ENCODE measurements at places on chromosomes 3 and 15.

DNA sequence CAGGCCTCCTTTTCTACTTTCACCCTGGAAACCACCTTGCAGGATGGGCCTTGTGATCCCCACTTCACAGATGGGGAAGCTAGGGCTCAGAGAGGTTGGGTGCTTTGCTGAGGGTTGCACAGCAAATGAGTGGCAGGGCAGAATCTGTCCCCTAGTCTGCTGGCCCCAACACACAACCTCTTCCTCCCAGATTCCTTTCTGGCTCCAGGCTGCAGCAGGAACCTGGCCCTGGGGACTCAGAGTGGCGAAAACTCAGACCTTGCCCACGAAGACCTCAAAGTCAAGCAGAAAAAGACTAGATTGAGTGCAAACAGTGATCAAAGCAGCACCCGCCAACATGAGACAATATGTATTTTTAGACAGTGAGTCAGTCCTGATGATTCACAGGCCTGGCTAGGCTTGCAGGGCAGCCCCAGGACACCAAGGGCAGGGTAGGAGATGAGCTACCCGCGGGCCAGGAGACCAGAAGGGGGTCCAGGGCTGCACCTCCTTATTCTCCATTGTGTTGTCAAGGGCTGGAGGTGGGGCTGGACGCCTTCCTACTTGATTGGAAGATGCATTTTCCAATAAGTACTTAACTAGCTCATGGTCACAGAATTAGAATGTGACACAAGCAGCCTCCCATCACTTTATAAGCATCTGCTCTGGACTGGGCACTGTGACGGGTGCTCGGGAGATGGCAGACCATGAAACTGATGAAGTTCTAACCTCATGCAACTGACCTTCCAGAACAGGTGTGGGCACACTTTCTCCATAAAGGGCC is 23.9 kb downstream of the GOLGA6L2 start:
- DNase-seq: peak; percentile 6

GRCh38 chr15:67805666-67806516 is 19.4 kb upstream of the SKOR1 start:
- DNase-seq: no peak

DNA sequence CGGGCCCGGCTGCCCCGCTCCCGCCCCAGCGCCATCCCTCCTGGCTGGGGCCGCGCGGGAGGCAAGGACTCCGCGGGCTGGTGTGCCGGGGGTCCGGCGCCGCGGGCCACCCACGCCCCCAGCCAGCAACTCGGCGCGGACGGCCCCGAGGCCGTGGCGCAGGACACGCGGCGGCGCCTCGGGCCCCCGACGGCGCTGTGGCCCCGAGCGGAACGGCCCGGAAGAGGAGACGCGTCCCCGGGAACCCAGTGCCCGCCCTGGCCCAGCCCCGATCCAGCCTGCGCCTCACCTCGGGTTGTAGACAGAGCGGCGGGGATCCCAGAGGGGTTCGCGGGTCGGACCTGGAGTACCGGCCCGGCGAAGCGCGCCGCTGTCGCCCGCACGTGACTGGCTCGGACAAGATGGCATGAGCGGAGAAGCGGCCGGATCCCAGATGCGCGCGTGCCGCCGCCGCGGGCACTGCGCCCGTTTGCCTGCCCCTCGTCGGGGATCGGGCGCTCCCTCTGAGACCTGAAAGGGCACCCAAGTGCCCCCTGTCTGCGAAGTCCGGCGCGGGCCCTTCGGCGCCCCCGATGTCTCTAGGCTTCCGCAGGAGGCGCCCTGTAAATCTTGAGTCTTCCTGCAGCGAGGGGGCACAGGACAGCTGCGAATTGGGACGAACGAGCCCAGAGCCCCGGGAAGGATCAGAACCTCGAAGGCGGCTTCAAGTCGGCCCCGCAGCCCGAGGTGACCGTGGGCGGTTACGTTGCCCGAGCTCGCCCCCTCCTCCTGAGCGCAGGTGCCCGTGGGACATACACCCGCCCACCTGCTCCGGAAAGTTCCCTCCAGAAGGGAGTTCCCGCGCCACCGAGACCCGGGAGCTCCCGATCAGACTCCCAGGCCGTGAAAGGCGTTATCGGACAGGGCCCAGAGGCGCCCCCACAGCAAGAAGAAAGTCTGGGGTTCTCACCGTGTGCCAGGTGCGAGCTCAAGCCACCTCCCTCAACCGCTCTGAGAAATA is 598 bp upstream of the SFMBT1 start:
- peak; percentile 27 for DNase-seq

DNA sequence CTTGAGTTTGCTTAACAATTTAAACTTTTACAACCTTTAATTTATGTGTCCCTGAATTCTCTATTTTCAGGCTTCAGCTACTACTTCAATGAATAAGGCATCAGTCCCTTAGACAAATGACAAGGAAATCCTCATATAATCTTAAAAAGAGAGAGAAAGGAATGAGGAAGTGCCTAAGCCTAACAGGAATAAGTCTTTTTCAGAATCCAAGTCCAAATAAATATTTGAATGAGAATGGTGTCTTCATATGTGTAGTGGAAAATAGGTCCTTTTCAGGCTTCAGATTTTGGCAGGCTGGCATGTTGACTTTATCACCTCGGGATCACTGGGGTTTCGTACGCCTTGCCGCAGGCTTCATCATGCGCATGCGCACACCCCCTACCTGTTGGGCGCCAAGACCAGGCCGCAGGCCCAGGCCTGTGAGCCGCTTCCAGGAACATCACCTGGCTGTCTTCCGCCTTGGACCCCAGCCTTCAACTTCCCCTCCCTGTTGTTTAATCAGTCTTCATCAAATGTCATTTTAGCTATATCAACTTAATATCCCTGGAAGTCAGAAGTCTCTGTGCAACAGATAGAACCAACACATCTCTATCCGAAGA is 334.5 kb downstream of the SOX2 start:
- no peak for DNase-seq

DNA sequence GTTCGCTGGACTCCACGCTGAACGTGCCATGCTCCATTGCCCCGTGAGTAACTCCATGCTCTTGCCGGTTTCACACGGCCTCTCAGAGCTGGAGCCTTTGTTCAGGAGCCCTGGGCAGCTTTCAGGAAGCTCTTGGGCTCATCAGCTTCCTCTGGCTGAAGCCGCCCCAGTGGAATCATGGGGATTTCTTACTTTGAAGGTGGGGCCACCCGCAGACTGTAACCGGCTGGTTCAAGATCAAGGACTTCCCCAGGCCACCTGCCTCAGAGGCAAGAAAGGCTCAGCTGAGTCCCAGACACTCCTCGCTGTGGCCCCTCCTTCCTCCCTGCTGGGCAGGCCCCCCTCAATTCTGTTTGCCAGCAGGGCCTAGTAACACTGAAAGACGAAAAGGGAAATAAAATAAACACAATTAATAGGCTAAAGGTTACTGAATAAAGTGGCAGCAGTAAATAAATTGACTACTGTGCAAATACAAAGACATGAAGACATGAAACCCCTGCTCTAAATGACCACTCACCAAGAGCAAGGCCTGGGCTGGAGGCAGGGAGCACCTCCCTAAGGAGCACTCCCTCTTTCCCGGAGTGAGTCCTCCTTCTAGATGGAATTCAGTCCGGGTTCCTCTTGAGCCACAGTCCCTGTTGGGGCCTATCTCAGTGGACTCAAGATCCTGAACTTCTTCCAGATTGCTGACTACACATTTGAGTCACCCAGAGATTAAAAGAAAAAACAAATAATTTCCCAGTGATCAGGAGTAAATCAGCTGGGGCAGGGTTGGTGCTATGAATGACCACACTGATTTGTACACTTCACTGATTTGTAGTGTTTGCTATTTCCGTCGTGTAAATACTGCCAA is 51.0 kb downstream of the ZDHHC19 start:
- DNase-seq: peak; percentile 85

- peak; percentile 97 for DNase-seq
Measured at GRCh38 chr15:70271422-70272088, 173.8 kb upstream of the TLE3 start.

- DNase-seq: peak; percentile 30
Measured at GRCh38 chr3:30518181-30518864, 88.1 kb upstream of the TGFBR2 start.

GRCh38 chr3:3240986-3241385 is 61.5 kb upstream of the CRBN start:
- no peak for DNase-seq

GRCh38 chr15:39621976-39622375 is 41.1 kb downstream of the THBS1 start:
- DNase-seq: no peak

DNA sequence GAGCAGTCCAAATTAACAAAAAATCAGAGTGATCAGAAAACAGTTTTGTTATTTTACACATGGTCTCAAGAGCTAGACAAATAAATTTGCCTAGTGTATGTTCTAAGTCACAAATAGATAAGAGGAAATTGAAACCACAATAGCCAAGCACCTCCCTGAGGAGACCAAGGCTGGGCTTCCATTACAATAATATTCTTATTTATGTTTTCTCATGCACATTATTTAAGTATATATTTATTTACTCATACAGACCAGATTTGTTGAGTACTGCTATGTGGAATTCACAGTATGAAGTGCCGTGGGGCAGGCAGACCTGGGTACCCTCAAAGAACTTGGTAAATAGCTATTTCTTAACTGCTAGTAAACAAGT is 242.3 kb upstream of the ICE2 start:
- DNase-seq: no peak

DNA sequence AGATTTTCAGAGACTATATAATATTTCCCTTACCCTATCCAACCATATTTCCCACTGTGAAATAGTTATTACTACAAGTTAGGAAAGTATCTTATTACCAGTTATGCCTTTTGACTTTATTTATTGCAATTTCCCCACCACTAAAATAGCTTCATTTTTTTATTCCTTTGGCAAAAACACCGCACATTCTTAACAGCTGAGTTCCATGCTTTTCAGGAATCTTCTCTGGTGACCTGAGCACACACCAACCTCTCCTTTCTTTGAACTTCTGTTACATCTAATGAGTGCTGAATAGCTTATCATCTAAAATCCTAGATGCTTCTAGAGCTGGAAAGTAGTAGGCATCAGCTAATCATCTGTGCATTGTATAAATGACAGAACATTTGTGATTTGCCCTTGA is 99.1 kb downstream of the UBE2E2 start:
- peak; percentile 10 for DNase-seq

DNA sequence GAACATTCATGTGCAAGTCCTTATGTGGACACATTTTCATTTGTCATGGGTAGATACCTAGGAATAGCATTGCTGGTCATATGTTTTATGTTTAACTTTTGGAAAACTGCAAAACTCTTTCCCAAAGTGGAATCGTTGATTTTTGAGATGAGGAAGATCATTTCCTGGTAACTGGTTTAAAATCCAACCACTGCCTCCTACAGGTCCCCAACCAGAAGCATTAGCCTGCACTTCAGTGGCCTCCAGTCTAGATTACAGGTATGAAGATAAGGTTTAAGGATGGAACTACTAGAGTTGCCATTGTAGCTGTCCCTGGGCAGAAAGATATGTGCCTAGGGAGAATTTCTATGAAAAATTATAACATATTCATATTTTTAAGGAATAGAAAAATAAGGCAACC is 48.7 kb upstream of the BHLHE40 start:
- no peak for DNase-seq

DNA sequence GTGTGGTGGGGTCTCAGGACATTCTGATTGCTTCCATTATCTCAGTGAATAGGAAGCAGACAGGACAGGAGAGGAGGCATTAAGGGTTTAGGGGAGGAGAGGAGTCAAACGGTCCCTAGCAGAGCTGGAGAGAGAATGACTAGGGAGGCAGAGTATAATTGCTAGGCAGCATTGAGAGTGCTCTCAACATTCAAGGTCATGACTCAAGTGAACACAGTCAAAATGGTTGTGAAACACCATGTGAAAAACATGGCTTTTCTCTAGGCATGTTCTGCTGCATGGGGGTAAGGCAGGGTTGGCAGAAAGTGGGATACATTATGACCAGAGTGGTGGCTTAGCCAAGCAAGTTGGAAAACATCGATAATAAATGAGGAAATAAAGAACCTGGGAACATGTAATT is 19.5 kb upstream of the HRH1 start:
- DNase-seq: no peak

GRCh38 chr3:186330772-186331460 is 31.1 kb downstream of the DGKG start:
- DNase-seq: no peak

- peak; percentile 40 for DNase-seq
Measured at GRCh38 chr3:59313365-59313764, 263.5 kb upstream of the CFAP20DC start.

DNA sequence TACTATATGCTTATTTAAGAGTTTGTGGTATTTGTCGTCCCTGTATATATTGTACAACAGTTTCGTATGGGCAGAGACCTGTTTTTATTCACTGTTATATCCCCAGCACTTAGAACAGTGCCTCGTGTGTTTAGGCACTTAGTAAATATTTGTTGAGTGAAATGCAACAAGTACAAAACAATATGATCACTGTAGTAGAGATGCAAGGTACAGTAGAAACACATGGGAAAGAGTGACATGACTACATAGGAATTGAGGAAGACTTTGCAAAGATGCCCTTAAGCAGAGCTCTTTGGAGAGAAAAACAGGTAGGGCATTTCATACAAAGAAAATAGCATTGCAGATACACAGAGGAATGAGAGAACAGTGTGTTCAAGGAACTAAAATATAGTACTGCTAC is 18.3 kb downstream of the RASA2 start:
- DNase-seq: no peak

DNA sequence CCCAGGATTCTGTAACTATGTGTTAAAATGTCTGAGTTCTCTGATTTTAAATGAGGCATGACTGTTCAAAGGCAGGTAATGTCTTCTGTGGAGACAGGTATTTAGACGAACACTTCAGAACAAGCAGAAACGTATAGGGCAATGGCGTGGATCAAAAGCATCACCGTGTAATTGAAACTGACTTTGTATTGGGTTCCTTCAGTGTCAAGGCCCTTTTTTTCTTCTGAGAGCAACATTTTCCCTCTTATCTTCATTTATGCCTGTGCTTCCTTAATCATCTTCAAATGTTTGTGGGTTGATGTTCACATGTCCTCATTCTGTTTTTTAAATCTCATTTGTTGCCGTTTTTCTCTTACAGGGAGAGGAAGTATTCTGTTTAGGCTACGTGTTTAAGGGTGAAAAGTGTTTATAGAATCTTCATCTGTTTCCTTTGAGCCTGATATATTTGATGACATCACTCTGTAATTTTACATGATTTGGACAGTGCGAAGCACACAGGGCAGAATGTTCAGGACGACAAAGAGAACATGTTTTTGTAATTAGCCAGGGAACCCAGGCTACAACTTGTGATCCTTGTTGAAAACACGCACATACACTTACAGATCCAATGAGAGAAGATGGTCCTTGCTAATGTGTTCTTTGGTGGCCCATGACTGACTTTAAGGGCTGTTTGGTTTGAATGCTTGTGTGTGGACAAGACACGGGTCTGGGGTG is 196.0 kb downstream of the LRTM1 start:
- DNase-seq: no peak

DNA sequence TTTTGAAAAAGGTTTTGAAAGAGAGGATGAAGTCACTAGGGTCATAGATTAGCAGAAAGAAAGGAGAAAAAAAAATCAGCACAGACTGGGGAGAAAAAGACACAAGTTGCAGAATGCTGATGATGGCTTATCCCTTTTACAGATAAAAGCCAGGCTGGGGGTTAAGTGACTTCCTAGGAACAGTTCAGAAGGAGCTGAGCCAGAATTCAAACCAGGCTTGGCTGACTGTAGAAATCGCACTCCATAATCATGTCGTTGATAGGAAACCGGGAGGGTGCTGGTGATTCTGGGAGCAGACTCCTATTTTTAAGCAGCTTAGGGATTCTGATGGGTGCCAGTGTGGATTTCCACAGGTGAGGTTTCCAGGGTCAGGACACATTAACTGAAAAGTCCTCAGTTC is 159.5 kb upstream of the BHLHE40 start:
- DNase-seq: no peak

GRCh38 chr3:13141183-13141582 is 68.0 kb upstream of the IQSEC1 start:
- no peak for DNase-seq
